Amniotic stem cell (primary cell): ENCODE measurements at places on chromosomes 11 and 22.

- DNase-seq: no peak
These were observed 56.1 kb downstream of the SMCO4 start for GRCh38 chr11:93487032-93487483.

DNA sequence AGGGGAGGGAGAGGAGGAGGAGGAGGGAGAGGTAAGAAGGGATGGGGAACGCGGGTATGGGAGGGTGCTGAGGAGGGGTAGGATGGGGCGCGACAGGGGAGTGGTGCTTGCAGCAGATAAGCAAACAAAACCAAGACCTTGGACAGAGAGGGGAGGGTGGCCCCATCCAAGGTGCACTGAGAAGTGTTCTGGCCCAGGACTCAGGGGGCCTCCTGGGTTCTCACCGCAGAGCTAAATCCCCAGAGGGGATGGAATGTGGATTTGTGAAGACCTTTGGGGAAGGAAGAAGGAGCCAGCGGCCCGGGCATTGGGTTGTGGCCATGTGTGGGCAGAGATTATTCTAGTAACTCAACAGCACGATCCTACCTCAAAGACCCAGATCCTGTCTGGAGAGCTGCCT is 90.9 kb upstream of the LINC01488 start:
- no peak for DNase-seq

- DNase-seq: no peak
These were observed 157.0 kb upstream of the TIMP3 start for GRCh38 chr22:32644252-32645100.

GRCh38 chr22:32777987-32778386 is 23.5 kb upstream of the TIMP3 start:
- DNase-seq: no peak

GRCh38 chr11:3189196-3189843 is 24.2 kb upstream of the OSBPL5 start:
- DNase-seq: no peak
